ENCODE measurements at places on chromosomes 2 and 18.

DNA sequence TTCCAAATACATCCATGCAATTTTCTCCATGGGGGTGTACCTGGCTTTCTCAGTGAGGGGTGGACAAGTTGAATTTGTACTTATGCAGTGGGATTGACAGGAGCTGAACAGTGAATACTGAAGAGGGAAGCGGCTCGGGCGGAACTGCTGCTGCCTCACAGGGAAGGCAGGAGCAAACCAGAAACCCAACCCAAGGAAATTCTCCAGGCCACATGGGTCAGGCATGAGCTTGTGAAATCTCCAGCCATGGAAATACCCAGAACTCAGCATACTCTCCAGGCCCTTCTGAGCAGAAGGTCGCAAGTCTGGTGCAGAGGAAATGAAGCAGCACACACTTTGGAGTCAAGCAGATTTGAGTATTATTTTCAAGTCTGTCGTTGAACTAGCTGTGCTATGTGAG is 26.5 kb upstream of the INO80C start:
- no peak for DNase-seq

DNA sequence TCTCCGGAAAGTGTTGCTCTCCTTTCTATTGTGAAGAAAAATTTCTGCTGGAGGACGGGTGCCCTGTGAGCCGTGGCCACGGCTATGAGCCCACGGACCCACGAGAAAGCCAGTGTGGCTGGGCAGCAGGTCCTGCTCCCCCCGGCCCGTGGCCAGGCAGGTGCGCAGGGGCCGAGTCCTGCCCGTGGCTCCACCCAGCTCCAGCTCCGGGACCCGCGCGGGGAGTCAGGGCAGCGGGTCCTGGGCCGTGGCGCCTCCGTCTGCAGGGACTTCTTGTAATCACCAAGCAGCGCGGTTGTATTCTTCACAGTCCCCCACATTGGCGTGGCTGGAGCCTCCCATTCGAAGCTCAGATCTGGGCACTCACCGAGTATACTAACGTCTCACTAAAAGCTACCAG is 43.0 kb downstream of the SALL3 start:
- no peak for DNase-seq

DNA sequence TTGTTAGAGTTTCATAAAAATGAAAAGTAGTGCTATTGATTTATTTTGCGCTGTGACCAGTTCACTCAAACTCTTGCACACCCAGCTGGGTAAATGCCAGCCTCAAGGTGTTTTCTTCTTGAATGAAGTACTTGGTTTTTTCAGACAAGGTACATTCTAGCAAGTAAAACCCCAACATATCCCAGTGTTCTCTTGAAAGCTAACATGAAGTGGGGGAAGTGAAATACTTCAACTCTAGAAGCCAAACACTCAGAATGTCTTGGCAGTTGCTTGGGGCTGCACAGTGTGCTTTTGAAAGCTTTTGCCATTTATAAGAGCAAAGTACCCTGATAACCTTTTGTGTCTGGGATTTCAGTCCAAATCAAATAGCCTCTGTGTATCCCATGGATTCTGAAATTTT is 13.4 kb downstream of the NPAS2 start:
- DNase-seq = no peak

GRCh38 chr2:12399240-12399639 is 317.5 kb upstream of the TRIB2 start:
- DNase-seq = no peak

DNA sequence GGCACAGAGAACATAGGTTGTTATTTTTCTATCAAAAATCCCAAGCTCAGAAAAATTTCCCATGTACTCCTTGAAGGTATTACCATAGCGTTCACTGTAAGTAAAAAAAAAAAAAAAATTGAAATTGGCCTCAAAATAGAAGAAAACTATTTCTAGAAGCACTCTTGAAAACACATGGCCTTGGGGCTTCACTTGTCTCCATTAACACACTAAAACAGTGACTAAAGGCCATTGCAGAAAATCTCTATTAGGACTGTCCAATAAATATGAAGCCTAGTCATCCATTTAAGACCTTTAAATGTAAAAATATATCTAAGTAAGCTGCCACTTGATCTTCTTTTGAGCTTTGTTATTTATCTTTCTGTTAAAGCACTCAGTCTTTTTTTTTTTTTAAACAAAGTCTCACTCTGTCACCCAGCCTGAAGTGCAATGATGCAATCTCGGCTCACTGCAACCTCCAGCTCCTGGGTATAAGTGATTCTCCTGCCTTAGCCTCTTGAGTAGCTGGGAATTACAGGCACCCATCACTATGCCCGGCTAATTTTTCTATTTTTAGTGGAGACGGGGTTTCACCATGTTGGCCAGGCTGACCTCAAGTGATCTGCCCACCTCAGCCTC is 35.8 kb downstream of the CCDC68 start:
- no peak for DNase-seq

GRCh38 chr2:190769258-190769657 is 111.4 kb upstream of the GLS start:
- DNase-seq = no peak

- no peak for DNase-seq
These were observed 110.0 kb downstream of the HDAC4 start for GRCh38 chr2:239290618-239291474.

DNA sequence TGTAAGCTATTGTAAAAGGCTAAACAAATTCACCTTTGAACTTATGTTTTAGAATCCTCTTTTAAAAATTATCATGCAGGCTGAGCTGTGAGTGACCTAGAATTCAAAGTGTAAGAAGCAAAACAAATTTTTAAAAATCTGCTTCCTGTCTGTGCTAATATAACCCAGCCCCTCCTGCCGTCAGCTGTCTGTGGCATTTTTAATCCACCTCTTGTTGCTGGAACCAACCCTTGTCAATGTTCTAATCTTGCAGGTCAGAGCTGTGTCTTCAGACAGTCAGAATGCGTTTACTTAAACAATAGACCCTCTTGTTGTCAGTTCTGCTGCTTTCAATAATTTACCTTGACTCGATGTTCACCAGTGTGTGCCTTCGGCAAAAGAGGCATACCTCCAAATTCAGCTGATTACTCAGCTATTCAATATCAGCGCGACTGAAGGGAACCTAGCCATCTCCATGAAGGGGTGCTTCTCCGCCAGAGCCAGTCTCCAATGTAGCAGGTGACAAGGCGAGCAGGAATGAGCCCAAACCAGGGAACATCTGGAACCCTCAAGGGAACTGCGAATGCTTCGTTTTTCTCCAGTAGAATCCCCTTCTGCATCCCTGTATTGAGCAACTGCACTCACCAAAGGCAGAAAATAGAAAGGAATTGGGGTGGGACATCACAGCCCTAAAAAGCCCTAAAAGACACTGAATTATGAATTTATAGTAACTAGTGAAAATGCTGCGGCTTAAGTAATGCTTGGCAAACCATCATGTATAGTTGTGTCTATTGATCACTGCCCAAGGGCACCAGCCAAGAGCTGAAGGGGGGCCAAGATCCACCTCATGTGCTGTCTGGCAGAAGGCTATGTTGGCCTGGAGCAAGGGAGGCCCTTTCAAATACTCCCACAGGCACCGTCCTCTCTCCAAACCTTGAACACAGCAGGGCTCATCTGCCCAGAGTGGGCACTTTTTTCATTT is 62.5 kb downstream of the LYPD6B start:
- no peak for DNase-seq

All from activated T-cell treated with anti-CD3 and anti-CD28 coated beads for 48 hours (primary cell).